Dorsolateral prefrontal cortex (tissue), 122 donors: ENCODE measurements at places on chromosomes 2 and 18.

- DNase-seq, result no peak
These were observed 45.2 kb upstream of the FAM117B start for GRCh38 chr2:202589582-202589949.

DNA sequence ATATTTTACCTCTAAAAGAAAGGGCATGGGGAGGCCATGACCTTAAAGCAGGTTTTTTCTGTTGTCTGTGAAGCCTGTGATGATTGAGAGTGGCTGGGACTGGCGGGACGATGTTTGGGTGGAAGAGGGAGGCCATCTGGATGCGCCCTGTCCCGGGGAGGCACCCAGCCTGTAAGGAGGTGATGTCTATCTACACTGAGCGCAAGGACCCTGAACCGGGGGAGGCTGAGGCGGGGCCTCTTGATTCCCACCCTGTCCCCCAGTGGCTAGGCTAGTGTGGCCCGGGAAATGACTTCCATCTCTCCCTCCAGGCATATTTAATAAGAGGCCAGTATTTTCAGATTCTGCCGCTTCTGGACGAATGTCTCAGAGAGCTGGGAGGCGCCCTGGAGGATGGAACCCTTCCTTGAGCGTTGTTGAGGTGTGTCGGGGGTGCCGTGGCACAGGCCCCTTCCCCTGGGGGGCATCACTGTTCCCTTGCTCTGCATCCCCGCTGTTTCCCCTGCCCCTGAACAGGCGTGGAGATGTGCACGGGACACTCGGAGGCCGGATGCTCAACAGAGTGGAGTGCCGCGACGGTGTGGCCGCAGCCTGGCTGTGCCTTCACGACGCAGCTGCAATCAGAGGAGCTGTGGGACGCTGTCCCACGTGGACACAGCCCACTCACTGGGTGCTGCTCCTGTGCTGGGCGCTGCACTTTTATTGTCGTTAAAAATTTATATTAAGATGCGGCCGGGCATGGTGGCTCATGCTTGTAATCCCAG, 185.4 kb downstream of the LDLRAD4 start:
- no peak for DNase-seq

DNA sequence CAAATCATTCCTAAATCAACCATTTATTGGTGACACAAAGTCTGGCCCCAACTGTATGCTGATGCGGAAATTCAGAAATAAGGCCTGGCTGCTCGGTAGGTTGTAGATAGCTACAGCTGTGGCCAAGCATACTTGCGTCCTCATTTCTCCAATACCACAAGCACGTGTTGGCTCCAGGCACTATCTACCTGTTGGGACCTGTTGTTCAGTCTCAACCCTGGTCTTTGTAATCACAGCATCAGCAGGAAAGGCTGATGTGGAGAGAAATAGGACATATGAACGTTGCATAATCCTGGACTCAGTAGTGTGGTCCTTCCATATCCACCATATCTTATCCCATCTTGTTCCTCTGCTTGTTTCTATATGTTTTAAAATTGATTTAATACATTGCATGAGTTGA, 212.6 kb downstream of the PMAIP1 start:
- DNase-seq, result no peak

DNA sequence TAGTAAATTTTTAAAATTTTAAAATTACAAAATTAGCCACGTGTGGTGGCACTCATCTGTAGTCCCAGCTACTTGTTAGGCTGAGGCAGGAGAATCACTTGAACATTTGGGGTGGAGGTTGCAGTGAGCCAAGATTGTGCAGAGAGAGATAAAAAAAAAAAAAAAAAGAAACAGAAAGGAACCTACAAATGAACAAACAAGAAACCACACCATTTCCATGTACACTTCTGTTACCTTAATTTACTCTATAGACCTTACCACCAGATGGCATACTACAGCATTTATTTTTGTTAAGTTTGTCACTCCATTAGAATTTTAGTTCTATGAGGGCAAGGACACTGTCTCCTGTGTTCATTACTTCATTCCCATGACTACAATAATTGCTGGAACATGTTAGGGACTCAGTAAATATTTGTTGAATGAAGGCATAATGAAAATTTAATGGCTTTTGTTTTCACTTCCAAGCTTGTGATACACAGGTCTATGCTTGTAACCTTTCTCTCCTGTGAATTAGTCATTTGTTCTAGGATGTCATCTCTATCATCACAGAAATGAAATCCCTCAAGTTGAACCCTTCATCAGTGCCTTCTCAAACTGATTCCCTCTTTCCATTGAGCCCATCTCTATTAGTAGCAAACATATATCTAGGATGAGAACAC, 76.0 kb downstream of the ARHGAP15 start:
- DNase-seq, result no peak

- no peak for DNase-seq
These were observed 42.9 kb upstream of the GRHL1 start for GRCh38 chr2:9908639-9909038.

- DNase-seq, result peak; percentile 67
These were observed 626 bp upstream of the SLC1A4 start for GRCh38 chr2:64988420-64989125.

GRCh38 chr2:28586867-28587266, 91.0 kb downstream of the PLB1 start:
- DNase-seq, result no peak

- DNase-seq, result no peak
These were observed 33.1 kb downstream of the TUBB6 start for GRCh38 chr18:12340945-12341660.

DNA sequence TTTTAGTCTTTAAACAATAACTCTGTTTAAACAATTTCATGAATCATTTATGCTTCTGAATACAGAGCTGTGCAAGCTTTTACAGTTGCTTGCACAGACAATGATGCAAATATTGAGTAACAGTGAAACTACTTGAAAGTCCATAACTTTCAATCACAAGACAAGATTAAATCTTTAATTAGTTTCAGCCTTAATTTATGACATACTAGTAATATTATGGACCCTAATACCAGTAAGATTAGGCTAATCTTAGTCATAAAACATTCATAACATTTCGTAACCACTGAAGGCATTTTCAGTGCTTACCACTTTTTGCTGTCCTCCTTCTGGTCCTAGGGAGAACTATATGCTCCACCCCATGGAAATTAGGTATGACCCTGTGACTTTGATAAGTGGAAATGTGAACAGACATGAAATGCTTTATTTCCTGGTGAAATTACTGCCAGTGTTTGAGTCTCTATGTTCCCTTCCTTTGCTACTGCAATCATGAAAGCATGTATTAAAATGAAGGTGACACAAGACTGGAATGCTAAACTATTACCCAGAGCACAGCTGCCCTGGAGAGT, 1.8 kb upstream of the COBLL1 start:
- DNase-seq, result no peak

GRCh38 chr2:60717691-60718090, 38.4 kb upstream of the PAPOLG start:
- DNase-seq, result no peak

DNA sequence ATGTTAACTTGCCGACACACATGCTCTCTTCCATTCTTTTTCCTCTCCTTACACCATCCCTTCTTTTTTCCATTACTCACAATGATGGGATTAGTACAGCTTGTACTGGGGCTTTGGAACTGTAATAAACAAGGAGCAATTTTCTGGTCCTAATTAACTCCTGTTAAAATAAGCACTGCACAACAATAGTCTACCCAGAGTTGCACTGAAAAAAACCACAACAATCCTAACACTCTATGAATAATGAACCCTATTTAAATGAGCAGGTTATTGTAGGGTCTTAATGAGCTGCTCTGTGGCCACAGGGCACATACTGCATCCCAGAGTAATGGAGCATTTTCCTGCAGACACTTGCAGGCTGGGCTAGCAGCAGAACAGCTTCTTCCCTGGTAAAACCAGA, 380.3 kb downstream of the NRXN1 start:
- no peak for DNase-seq

- DNase-seq, result no peak
These were observed 143.4 kb upstream of the CYP26B1 start for GRCh38 chr2:72291059-72291458.
